Osteocyte (in vitro differentiated cells): ENCODE measurements at places on chromosomes 16 and 17. TPM values are rescaled to one million over a fixed set of nuclear protein-coding genes. Genes with fewer than 3 reads are reported as not detected.

DNA sequence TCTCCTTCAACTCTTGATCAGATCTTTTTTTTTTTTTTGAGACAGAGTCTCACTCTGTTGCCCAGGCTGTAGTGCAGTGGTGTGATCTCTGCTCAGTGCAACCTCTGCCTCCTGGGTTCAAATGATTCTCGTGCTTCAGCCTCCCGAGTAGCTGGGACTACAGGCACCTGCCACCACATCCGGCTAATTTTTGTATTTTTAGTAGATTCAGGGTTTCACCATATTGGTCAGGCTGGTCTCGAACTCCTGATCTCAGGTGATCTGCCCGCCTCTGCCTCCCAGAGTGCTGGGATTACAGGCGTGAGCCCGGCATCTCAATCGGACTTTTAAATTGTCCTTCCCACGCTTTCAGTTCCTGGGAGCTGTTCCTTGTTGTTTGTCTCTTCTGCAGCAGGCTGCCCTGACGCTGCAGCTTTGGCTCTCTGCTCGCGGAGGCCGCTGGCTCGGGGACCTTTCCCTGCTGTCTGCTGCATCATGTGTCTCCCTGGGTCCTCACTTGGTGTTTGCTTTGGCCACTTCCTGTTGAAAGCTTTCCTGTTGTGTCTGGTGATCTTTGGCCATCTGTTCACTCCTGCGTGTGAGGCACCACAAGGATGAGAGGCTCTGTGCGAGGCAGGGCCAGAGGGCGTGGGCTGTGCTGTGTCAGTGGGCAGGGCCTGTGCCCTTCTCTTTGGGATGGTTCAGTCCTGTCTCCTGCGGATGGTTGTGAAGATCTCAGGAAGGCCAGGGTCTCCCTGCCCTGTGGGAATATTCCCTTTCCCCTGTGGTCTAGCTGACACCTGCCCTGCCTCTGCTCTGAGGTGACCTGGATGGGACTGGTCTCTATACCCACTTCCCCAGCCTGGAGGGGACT is 18.4 kb upstream of the CAPN15 start:
- DNase-seq: no peak

DNA sequence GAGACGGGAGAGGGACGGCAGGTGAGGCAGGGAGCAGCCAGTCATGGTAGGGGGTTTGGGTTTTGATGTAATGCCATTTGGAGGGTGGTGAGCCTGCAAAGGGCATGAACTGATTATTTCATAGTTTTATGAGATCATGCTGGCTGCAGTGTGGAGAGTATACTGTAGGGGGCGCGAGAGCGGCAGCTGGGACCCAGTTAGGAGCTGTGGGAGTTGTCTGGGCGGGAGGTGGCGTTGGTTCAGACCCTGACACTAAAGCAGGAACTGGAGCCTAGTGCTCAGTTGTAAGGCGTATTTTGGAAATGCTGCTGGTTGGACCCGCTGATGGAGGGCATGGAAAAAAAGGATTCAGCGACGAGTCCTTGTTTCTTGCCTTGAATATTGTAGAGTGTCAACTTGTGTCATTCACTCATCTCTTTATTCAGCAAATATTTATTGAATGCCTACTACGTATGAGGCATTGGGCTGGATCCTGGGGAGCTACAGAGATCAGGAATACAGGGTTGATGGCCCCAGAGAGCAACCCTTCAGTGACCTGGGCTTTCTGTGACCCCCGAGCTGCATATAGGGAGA is 23.7 kb upstream of the KDM8 start:
- peak; percentile 87 for DNase-seq

DNA sequence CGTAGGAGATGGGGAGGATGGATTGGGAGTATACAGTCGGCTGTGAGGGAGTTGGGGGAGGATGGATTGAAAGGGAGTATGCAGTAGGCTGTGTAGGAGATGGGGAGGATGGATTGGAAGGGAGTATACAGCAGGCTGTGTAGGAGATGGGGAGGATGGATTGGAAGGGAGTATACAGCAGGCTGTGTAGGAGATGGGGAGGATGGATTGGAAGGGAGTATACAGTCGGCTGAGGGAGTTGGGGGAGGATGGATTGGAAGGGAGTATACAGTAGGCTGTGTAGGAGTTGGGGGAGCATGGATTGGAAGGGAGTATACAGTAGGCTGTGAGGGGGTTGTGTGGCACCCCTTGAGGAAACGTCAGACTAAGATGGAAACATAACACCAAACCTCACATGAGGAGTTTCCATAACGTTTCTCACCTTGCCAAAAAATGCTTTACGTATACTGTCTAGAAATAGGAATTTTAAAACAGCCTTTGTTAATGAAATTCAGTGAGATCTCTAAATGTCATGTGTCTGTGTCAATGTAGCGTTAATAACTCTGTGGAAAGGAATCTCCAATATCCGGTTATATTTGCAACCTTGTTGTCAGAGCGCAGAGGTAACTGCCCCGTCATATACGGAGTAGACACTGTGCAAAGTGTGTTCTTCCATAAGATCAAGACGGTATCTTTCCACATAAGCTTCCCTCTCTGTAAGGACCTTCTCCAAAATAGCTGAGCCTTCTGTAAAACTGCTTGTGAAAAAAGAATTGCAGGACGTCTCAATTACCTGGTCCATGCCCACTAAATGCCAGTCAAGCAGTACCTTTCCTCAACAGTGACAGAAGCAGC is 6.3 kb upstream of the VPS53 start:
- DNase-seq: no peak

The USP6 gene
- total RNA-seq: 0.13 and 0.16 TPM in 2 replicates

The CA4 gene
- not detected in 2 replicates for total RNA-seq

The SHBG gene
- 0.97 and 1.4 TPM in 2 replicates for total RNA-seq
